ENCODE measurements at places on chromosomes 4 and X. TPM values are rescaled to one million over a fixed set of nuclear protein-coding genes. Genes with fewer than 3 reads are reported as not detected.

Gene SLITRK4
- not detected for total RNA-seq

Gene TMEM35A
- not detected for total RNA-seq

Gene TLR6
- total RNA-seq, result 4.4 TPM

DNA sequence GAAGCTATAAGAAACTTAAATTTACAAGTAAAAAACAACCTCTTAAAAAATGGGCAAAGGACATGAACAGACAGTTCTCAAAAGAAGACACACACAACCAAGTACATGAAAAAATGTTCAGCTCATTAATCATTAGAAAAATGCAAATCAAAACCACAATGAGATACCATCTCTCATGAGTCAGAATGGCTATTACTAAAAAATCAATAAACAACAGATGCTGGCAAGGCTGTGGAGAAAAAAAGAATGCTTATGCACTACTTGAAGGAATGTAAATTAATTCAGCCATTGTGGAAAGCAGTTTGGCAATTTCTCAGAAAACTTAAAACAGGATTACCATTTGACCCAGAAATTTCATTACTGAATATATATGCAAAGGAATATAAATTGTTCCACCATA, 666.3 kb upstream of the GRIA3 start:
- no peak for DNase-seq

DNA sequence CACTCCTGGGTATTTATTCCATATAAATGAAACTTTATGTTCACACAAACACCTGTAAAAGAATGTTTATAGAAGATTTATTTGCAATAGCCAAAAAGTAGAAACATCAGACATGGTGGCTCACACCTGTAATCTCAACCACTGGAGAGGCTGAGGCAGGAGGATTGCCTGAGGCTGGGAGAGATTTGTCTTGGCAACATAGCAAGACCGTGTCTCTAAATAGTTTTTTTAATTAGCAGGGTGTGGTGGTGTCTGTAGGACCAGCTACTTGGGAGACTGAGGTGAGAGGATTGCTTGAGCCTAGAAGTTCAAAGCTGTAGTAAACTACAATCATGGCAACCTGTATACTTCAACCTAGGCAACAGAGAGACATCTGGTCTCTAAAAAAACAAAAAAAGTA, 27.7 kb upstream of the NFKB1 start:
- DNase-seq, result no peak

GRCh38 chr4:75484190-75484589, 30.0 kb downstream of the RCHY1 start:
- DNase-seq, result no peak

GRCh38 chr4:125317525-125317877, 2.7 kb downstream of the FAT4 start:
- no peak for DNase-seq
